ENCODE measurements at places on chromosomes 7 and 10.
A peak's percentile ranks its signal among the peaks of the same experiment; 100 is the strongest.

DNA sequence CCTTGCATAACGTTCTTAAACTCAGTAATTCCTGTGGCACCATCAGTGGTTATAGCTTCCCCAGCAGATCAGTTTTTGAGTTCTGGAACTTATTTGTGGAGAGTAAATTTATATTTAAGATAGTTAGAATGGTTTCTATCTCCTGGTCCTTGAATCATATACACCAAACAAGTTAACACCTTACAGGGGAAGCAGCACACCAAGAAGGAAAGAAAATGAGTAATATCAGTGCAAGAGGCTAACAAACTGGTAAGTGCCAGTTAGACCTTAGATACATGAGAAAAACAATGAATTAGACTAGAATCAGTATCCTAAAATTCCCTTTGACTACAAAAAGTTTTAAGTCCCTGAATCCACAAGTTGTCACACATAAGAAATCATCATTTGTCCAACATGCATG lies 54.2 kb downstream of the ABI1 start:
- no peak for DNase-seq

- DNase-seq, result peak; percentile 53
These were observed 411.5 kb upstream of the ZMIZ1 start for GRCh38 chr10:78657163-78657861.

GRCh38 chr7:85041605-85042216 lies 145.1 kb downstream of the SEMA3D start:
- DNase-seq, result no peak

- DNase-seq, result no peak
These were observed 25.6 kb upstream of the CRTAC1 start for GRCh38 chr10:98055841-98056516.

DNA sequence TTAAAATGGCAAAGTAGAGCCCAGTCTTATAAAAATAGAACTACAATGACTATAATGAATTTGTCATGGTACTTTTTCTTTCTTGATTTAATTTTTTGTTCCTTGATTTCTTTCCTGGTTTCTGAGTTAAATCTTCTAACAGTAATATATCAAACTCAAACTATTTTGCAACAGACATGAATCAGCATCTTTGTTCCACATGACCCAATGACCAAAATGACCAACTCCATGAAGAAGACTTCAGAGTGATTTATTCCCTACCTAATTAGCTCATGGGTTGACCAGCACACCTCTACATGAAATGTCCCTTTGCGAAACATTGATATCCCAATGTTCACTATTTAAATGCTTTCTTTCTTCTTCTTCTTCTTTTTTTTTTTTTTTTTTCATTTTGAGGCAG lies 30.9 kb downstream of the NMT2 start:
- no peak for DNase-seq

- no peak for DNase-seq
These were observed 94.6 kb upstream of the BTBD16 start for GRCh38 chr10:122176232-122177213.

DNA sequence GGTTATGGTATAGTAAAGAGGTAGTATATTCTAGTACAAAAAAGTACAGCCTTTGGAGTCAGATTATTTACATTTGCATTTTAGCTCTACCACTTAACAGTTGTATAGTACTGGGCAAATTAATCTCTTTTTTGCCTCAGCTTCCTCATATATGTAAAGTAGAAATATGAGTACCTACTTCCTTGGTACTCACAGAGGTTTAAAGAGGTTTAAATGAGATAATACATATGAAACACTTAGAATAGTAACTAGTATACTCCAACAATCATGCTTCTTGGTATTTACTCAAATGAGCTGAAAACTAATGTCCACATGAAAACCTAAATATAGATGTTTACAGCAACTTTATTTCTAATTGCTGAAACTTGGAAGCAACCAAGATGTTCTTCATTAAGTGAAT lies 14.7 kb downstream of the FRA10AC1 start:
- no peak for DNase-seq

DNA sequence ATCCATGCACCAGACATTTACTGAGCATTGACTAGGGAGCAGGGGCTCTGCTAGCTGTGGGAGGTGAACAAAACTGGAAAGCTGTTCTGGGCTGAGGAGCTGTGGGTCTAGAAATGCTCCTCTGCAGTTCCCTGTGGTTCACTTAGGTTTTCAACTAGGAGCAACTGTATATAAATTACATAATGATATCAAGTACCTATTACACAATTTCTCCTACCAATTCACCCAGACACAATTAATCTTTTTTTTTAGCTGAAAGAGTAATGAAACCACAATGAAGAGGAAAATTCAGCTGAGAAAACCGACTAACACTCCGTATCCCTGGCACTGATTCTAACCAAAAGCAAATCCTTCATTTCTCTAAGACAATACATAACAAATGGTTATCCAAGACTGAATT lies 39.4 kb downstream of the COL28A1 start:
- no peak for DNase-seq

- DNase-seq, result no peak
These were observed 94.7 kb upstream of the LYZL2 start for GRCh38 chr10:30724296-30724695.

DNA sequence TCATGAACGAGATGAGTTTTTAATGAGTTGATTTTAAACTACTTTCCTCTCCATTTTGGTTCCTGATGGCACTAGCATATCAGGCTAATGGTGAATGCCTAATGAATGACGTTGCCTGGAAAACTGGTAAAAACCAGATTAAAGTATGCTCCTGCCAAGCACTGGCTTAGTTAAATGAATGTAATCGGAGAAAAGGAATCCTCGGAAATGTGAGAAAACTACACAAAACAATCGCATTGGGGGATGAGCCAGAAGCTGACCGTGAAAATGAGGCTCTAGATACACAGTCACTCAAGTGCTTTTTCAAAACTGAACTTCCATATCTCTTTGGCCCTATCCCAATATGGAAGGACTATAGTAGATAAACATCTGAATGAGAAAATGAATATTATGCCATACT lies 153.8 kb upstream of the COL1A2 start:
- DNase-seq, result no peak

- no peak for DNase-seq
These were observed 38.9 kb upstream of the KAT6B start for GRCh38 chr10:74787457-74787856.

GRCh38 chr7:76505168-76506080 lies 4.9 kb upstream of the UPK3B start:
- no peak for DNase-seq

DNA sequence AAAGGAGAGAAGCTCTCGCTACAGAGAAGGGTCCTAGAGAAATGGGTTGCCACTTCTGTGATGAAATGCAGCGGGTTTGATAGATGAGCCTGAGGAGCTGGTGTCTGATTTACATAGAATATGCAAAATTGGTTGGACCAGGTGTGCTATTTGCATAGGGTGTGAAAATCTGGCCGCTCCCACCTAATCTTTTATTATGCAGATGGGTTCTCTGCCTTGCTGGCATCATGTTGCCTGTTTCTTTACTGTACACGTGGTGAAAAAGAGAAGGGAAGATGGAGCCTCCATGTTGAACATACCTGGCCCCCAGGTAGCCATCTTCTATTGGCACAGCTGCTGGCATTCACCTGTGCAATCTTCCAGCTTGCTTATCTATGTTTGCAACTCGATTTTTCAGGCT lies 212.2 kb downstream of the ANKRD7 start:
- DNase-seq, result no peak

GRCh38 chr7:131236318-131236672 lies 91.4 kb upstream of the MKLN1 start:
- DNase-seq, result no peak

- no peak for DNase-seq
These were observed 58.3 kb downstream of the MALSU1 start for GRCh38 chr7:23357190-23358093.

DNA sequence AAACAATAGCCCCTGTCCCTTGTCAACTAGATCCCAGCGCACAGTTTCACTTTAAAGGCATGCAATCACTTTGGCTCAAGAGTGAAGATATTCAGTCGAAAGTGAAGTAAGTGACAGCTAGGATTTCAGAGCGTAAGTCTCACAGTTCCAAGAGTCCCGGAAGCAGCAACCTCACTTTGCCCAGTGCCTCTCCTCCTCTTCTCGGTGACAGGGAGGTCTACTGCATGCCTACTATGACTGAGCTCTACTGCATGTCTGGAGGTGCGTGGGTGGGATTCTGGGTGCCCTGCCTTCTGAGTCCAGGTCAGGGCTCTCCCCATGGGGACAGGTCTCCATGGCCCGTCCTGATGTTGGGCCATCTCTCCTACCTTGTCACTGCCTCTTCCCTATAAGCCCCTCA lies 17.0 kb downstream of the PRKCQ start:
- peak; percentile 63 for DNase-seq

- DNase-seq, result no peak
These were observed 12.9 kb downstream of the HSPB1 start for GRCh38 chr7:76315364-76315763.

DNA sequence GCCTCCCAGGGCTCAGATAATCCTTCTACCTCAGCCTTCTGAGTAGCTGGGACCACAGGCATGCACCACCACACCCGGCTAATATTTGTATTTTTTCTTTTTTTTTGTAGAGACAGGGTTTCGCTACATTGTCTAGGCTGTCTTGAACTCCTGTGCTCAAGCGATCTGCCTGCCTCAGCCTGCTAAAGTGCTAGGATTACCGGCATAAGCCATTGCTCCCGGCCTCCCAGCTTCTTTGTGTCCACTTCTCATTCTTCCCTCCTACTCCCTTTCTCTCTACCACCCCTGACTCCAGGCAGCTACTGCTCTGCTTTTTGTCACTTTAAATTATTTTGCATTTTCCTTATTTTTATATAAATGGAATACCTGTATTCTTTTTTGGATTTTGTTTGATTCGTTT lies 83.4 kb downstream of the PALS2 start:
- DNase-seq, result no peak

DNA sequence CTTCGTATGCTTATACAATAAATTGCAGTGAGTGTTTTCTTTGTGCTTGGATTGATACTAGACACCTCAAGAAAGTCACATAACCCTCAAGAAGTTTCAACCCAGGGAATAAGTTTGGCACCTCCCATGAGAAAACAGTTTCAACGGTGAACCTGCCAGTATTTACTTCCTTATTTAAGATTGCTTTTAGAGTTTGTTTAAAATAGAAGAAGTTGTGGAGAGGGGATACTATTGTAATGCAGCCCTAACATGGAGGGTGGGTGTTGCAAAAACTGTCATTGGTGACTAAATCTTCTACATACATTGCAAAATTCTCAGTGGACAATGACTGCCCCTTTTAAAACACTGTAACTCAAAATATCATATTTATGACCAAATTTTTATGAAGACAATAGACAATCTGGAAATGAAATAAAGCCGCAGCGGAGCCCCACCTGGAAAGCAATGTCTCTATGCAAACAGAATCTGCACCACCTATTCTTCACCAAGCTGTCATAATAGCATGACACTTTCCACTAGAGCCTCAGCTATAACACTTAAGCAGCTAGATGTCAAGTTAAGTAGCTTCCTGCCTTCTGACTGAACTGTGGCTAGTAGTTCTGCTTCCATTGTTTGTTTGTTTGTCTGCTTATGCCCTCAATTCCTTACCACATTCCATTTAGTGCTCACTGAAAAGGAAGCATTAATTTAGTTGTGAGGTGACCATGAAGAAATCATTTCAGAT lies 98.2 kb downstream of the MDFIC start:
- DNase-seq, result no peak

- peak; percentile 14 for DNase-seq
These were observed 27.1 kb downstream of the LRRC20 start for GRCh38 chr10:70355051-70356021.

DNA sequence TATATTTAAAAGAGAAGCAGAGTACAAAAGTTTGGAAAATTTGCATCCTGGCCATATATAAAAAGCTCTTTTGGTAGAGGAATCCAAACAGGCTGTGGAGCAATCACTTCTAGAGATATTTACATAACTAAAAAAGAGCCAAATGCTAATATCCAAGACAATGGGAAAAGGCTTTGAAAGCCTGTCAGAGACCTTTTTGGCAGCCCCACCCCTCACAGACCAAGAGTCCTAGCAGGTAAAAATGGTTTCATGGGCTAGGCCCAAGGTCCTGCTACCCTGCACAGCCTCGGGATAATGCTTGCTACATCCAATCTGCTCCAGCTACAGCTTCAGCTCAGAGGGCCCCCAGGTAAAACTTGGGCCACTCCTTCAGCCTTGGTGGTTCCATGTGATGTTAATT lies 430.2 kb upstream of the KCND2 start:
- no peak for DNase-seq

DNA sequence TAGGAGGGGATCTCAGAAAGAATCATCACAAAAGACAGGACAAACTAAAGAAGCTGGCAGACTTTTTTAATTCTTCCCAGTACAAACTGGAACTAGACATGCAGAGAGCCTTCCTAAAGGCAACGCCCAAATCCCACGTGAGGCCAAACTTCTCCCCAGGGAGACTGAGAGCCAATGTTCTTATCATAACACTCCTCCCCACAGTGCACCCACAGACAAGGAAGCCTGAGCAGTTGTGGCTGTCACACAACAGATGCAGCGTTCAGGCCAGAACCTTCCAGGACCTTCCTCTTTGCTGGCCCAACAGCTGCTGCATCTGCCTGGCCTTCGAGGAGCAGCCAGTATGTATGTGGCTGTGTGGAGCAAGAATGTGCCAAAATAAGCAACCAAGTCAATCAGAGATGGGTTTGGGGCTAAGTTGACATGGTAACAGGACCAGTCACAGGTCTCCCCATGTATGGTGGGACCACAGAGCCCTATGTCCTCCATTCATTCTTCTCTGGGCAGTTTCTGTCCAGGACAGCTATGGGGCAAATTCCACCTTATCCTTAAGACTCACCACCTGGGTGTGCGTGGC lies 34.9 kb downstream of the SRPK2 start:
- no peak for DNase-seq

- peak; percentile 72 for DNase-seq
These were observed 95.5 kb downstream of the MAP3K8 start for GRCh38 chr10:30529373-30529998.

All from activated naive CD4-positive, alpha-beta T cell treated with Interleukin-2 at 50 U/mL for 16 hours (primary cell).